ENCODE measurements at places on chromosomes 2 and 18.

- no peak for DNase-seq
These were observed 220.5 kb downstream of the CYP26B1 start for GRCh38 chr2:71926876-71927756.

DNA sequence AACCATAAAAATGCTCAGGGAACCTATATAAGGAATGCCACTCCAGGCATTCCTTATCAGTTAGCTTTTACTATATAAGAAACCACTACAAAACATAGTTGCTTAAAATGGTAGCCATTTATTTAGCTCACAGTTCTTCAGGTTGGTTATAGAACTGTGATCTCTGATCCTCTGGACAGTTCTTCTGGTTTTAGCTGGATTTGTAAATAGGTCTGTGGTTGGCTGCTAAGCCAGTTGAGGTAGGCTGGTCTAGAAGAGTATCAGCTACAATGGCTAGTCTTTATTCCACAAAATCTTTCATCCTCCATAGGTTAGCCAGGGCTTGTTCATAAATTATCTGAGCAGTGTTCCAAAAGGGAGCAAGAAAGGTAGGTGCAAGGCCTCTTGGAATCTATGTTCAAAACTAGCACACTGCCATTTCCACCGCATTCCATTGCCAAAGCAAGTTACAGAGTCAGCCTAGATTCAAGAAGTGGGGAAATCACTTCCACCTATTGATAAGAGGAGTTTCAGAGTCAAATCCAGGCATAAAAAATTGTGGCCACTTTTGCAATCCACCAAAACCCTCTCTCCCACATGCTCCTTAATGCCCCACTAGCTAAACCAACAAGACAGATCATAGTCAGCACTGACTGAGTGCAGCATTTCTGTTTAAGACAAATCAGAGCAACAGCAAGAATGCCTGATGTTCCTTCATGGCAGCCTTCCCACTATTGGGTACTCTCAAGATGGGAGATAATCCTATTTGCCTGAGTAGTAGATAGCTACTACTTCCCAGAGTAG is 146.4 kb downstream of the IRS1 start:
- DNase-seq = no peak

- peak; percentile 56 for DNase-seq
These were observed 37.7 kb upstream of the MEX3C start for GRCh38 chr18:51235009-51235789.

- DNase-seq = no peak
These were observed 111.3 kb upstream of the REV1 start for GRCh38 chr2:99600981-99601651.

DNA sequence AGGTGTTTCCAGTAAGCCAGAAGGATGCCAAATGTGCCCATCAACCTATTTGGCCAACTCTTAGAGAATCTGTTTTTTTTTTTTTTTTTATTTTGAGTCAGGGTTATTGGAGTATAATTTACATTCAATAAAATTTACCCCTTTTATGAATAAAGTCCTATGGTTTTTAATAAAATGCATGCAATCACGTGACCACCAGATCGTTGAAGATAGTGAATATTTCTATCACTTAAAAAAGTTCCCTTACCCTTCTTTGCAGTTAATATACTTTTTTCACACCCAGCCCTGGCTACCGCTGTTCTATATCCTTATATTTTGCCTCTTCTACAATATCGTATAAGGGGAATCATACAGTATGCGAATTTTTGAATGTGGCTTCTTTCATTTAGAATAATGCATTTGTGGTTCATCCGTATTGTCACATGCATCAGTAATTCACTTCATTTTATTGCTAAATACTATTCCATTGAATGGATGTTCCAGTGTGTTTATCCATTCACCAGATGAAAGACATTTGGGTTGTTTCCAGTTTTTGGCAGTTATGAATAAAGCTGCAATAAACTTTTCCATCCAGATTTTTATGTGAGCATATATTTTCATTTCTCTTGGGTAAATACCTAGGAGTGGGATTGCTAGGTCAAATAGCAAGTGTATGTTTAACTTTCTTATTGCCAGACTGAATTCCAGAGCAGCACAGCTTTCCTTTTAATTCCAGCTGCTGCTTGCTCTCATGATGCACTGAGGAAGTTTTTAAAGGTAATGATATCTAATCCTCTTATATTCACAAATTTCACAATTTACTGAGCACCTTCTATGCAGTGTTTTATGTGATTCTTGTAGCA is 156.3 kb upstream of the NT5C1B start:
- no peak for DNase-seq

DNA sequence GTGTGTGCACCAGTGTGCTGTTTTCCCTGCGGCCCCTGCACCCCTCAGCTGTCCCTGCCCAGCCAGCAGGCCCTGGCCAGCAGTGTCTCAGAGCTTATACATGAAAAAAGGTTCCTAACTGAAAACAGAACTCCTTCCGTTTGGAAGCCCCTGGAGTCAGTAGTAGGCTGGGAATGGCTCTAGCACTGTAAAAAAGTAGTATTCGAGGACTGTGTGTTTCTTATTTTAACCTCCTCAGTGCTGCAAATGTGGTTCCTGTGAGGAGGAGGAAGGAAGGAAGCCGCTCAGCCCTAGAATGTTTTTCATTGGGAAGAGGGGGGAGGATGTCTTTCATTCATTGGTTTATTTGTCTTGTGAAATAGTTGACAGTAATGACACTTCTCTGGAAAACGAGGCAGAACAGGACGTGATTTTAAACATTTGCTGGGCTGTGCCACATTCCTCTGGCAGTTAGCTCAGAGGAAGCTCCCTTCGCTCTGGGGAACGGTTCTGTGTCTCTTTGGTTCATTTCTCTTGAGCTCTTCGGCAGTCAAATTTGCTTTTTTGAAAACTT is 103.5 kb downstream of the SPTBN1 start:
- DNase-seq = peak; percentile 62

DNA sequence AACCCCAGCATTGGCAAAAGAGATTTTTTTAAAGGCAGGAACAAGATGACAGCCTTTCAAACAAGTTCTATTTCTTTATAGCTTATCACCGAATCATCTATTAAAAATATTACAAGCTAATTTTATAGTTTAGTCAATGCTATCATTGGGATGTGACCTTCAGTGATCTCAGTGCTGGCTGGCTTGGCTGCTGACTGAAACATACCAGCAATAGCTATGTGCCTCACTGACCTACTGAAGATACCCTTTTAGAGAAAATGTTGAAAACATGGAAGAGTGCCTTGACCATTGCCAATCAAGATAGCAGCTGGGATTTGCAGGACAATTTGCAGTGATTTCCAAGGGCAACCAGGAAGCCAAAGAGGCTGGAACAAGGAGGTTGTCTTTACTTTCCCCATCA is 44.0 kb downstream of the CSRNP3 start:
- no peak for DNase-seq

GRCh38 chr2:113966832-113967231 is 76.9 kb downstream of the ACTR3 start:
- peak; percentile 49 for DNase-seq

Measured in inflammatory macrophage treated with lipopolysaccharide for 4 hours (primary cell).